ENCODE measurements at places on chromosomes 12 and 14. TPM values are rescaled to one million over a fixed set of nuclear protein-coding genes. Genes with fewer than 3 reads are reported as not detected.

The RAD51AP1 gene
- 2.4 TPM for polyA plus RNA-seq

The TAS2R50 gene
- not detected for polyA plus RNA-seq

- no peak for DNase-seq
Observed at GRCh38 chr14:93379831-93380230, 32.8 kb downstream of the COX8C start.

- no peak for DNase-seq
Observed at GRCh38 chr12:1812650-1813302, 7.6 kb upstream of the LRTM2 start.

- DNase-seq, result no peak
Observed at GRCh38 chr14:77531071-77531470, 32.5 kb upstream of the ISM2 start.

DNA sequence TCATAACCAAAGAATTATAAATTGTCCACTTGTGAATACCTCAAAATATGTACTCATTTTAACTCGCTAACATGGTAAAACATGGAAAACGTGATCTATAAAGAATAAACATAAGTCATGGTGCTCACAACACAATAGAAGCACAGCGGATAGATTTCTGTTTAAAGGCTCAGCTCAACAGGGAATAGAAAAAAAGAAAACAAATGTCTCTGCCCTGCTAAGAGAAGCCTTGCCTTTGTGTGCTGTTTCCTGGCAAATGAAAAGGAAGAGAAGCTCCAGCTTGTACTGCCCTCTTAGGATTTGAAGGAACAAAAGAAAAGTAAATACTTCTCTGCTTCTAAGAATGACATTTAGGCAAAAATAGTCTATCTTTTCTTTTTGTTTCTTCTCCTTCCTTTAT lies 121.0 kb upstream of the KRR1 start:
- DNase-seq, result no peak

DNA sequence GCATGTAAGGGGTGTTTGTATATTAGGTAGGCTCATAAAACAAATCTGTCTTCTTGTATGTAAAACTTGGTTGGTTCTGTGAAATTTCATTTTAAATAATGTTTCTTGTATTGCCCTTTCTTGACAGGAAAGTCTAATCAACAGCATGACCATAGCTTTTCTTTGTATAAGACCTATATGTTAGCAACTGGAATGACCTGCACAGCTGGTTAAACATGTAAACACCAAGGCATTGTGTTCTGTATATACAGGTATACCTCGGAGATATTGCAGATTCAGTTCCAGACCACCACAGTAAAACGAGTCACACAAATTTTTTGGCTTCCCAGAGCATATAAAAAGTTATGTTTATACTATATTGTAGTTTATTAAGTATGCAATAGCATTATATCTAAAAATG lies 183.6 kb downstream of the ERC1 start:
- DNase-seq, result no peak

- no peak for DNase-seq
Observed at GRCh38 chr12:116458492-116458891, 100.7 kb upstream of the MAP1LC3B2 start.

DNA sequence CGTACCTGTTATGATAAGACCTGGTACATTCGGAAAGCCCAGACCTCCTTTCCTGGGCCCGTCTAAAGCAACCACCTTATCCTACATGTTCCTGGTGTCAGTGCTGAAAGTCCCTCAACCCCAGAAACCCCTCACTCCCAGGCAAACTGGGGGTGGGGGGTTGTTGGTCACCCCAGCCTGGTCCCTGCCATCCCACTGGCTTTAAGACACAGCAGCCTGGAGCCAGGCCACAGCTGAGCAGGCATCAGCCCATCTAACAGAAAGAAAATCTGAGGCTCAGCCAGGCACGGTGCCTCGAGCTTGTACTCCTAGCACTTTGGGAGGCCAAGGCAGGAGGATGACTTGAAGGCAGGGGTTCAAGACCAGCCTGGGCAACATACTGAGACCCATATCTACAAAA lies 4.5 kb downstream of the SELPLG start:
- DNase-seq, result no peak

DNA sequence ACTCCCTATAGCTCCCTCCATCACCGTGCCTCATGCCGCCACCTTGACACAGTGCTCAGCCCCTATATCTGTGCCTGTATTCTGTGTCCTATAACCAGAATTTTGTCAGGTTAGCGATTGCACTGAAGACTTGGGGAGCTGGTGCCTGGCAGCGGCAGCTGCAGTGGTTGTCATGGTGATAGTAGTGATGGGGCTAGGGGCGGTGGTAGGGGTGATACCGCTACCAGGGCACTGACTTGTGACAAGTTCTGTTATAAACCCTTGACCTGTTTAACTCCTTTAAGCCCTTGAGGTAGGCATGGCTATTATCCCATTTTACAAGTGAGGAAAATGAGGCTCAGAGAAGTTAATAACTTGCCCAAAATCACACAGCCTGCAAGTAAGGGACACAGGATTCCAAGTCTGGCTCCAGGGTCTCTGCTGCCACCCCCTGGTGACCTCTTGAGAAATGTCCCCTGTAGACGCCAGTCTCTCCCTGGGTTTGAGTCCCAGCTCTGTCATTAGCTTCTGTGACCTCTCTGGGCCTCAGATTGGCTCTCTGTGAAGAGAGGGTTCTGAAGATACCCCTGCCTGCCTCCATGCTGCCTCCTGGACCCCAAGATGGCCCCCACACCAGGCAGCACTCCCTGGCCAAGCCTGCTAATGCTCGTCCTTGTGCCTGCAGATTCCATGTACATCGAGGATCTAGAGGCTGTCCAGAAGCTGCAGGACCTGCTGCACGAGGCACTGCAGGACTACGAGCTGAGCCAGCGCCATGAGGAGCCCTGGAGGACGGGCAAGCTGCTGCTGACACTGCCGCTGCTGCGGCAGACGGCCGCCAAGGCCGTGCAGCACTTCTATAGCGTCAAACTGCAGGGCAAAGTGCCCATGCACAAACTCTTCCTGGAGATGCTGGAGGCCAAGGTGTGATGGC lies 121.9 kb downstream of the ESRRB start:
- no peak for DNase-seq

DNA sequence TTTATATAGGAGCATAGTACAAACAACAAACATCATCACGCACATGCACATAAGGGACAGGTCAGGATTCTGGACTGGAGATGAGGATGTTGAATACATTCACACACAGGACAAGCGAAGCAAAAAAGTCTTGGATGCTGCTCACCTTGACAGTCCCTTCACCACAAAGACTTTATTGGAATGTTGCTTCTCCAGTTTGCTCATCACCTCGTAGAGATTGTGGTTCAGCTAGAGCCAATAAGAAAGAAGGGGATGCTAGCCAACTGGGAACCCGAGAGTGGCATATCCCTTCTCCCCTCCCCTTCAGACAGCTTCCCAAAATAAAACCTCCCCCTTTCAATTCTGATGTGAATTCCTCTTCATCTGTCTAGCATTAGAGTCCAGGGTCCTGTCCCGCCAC lies 25.4 kb upstream of the SMAGP start:
- DNase-seq, result no peak

GRCh38 chr14:27318774-27319420 lies 721.1 kb upstream of the NOVA1 start:
- no peak for DNase-seq

DNA sequence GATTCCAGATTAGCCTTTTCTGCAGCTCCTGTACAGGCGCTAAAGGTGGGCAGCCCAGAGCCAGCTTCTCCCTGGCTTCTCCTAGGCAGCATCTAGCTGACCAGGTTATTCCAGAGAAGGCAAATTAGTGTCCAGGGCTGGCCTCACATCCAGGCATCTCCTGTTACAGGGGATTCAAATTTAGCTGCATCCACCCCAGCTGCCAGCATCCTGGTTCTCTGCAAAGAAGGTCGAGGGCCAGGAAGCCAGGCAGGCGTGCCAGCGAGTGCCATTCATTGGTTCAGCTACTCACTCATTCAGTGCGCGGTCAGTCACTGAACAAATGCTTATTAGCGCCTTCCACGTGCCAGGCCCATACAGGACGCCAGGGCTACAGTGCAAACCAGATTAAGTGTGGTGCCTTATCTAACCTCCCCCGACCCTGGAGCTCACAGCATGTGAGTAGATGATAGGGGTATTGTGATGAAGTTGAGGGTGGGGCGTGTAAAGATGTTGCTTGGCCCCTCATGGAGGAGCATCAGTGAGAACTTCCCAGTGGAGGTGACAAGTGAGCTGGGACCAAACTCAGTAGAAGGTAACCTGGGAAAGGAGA lies 15.7 kb upstream of the FAM222A start:
- no peak for DNase-seq

GRCh38 chr12:125473501-125473900 lies 408.3 kb downstream of the AACS start:
- no peak for DNase-seq

GRCh38 chr12:57806677-57807076 lies 11.9 kb downstream of the AVIL start:
- no peak for DNase-seq

GRCh38 chr12:107320929-107321631 lies 227.7 kb upstream of the CRY1 start:
- peak; percentile 52 for DNase-seq

DNA sequence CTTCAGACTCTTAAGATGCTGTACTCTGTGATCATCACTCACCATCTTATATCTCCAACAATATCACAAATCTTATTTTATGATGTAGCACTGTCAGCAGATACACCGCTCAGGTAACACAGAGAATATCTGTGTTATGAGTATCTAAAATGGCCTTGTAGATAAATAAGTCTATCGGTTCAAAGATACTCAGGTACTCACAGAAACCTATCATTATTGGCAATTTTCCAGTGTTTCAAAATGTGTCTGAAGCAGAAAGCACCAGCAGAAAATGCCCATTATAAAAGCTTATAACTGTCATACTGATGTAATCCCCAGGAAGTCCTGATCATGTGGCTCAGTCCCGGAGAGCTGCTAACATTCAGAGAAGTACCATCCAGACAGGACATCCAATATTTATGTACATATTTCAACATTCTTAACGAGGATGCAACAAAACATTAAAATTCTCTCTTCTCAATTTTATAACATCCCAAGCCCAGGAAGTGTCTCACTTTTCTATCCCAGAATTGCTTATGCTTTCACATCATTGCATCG lies 190.7 kb upstream of the LMNTD1 start:
- no peak for DNase-seq
